Uterine smooth muscle cell (primary cell): ENCODE measurements at places on chromosomes 6 and 20. TPM values are rescaled to one million over a fixed set of nuclear protein-coding genes. Genes with fewer than 3 reads are reported as not detected.

TREM2 gene
- total RNA-seq, result not detected in 2 replicates

MEA1 gene
- 67.7 and 89.1 TPM in 2 replicates for total RNA-seq

ECT2L gene
- 0.12 TPM in 1 of 2 replicates, not detected in the other for total RNA-seq

LINC00237 gene
- not detected in 2 replicates for total RNA-seq

PRPH2 gene
- total RNA-seq, result 1.7 and 1.8 TPM in 2 replicates
